ENCODE measurements at places on chromosomes 4 and X. TPM values are rescaled to one million over a fixed set of nuclear protein-coding genes. Genes with fewer than 3 reads are reported as not detected.

HPSE gene
- 0.46 TPM for polyA plus RNA-seq

ARAP2 gene
- 4.2 TPM for polyA plus RNA-seq

PPEF2 gene
- 0.13 TPM for polyA plus RNA-seq

NDST3 gene
- 0.09 TPM for polyA plus RNA-seq

PHOX2B gene
- not detected for polyA plus RNA-seq
